MG63 (cell line): ENCODE measurements at places on chromosomes 2 and 18. TPM values are rescaled to one million over a fixed set of nuclear protein-coding genes. Genes with fewer than 3 reads are reported as not detected.

The FER1L5 gene
- not detected in 2 replicates for total RNA-seq

The FOXI3 gene
- not detected in 2 replicates for total RNA-seq

The ASXL3 gene
- total RNA-seq, result not detected in 2 replicates

DNA sequence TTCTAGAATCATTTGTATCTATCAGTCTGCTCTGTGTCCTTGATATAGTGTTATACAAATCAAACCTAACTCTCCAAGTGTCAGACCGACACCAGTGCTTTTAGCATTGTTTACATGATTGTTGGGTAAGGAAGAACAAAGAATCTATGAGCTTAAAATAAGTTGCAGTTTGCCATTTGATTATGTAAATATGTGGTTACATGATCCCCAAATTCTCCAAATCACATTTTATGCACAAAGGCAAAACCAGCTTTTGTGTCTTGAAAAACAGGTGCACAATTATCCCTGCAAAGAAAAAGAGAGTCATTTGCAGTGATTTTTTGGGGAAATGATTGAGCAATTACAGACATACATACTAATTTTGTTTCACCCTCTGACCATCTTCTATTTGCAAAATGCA lies 652.6 kb upstream of the CHAC2 start:
- no peak for DNase-seq
